ENCODE measurements at places on chromosomes 5 and 9.

- DNase-seq, result no peak
Measured at GRCh38 chr5:176754376-176754973, 55.9 kb upstream of the UNC5A start.

- no peak for DNase-seq
Measured at GRCh38 chr9:128167209-128167608, 7.1 kb downstream of the BBLN start.

GRCh38 chr9:13971415-13971814, 342.5 kb downstream of the NFIB start:
- DNase-seq, result no peak

DNA sequence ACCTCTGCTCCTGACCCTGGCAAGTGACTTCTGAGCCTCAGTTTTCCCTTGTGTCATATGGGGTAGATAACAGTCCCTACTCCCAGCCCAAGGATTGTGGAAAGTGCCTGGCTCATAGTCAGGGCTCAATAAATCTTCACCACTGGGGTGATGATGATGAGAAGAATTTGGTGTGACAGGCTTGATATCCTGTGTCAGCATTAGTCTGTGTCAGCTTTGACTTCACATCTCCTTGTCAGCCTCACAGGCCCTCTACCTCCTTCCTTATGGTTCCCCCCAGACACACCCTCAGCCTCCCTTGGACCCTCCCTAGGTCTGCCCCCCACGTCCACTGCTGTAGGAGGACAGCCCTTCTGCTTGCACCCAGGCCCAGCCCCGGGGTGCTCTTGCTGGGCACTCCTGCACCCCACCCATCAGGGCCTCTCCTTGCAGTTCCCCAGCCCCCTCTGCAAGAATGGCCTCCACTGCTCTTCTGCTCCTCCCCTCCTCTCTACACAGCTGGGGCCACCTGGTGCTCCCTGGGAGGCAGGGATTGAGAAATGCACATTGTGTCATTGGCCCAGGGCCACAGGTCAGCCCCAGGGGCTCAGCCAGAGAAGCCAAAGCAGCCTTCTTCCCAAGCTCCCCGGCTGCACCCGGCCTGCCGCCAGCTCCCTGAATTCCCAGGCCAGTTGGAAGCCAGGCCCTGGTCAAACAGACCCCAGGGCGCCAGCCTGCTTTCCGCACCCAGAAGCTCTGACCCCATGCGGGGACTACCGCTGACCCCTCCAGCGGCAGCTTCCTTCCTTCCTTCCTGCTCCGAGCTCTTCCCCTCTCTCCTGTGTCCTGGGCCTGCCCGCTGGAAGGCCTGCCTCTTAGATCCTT, 7.7 kb downstream of the FGFR4 start:
- no peak for DNase-seq

- peak; percentile 100 for DNase-seq
Measured at GRCh38 chr5:980966-981365, 27.6 kb upstream of the NKD2 start.
